Fibroblast of gingiva (primary cell): ENCODE measurements at places on chromosomes 16 and 17.

GRCh38 chr17:17089796-17090641, 47.8 kb downstream of the MPRIP start:
- no peak for DNase-seq

- DNase-seq = no peak
These were observed 62.0 kb downstream of the SPACA3 start for GRCh38 chr17:33053676-33054075.

- DNase-seq = no peak
These were observed 5.1 kb downstream of the ZNF423 start for GRCh38 chr16:49850558-49851467.

DNA sequence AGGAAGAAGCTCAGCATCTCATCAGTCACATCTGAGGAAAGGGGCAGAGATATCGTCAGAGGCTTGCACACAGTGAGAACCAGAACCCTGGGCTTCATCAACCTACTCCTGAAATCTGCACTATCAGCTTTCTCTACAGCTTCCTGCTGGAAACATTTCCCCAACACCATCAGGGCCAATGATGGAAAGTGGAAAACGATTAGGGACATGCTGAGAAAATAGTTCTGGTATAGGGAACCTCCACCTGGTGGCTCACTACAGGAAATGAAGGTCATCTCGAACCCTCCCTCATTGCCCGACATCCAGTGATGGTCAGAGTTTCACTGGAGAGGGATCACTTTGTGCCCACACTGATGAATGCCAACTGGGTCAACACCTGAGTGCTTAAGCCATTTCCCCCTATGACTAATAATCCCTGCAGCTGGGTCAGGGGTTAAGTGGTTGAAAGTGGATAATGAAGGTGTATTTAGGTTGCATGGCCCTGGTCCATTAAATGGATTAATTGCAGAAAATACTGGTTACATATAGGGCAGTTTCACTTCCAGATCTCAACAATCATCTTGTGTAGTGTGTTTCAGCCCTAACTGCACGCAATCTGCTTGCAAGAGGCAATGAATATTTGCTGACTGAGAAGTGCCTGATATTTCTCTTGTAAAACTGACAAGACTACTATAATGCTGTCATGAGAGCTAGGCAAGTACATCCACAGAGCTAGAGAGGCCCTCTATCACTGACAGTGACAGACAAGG, 43.1 kb upstream of the GSG1L start:
- no peak for DNase-seq

GRCh38 chr17:29847118-29847517, 82.9 kb downstream of the SSH2 start:
- DNase-seq = no peak

GRCh38 chr16:16042076-16042475, 92.7 kb downstream of the ABCC1 start:
- DNase-seq = peak; percentile 83

- DNase-seq = peak; percentile 18
These were observed 248.1 kb downstream of the HS3ST3A1 start for GRCh38 chr17:13353590-13353989.

DNA sequence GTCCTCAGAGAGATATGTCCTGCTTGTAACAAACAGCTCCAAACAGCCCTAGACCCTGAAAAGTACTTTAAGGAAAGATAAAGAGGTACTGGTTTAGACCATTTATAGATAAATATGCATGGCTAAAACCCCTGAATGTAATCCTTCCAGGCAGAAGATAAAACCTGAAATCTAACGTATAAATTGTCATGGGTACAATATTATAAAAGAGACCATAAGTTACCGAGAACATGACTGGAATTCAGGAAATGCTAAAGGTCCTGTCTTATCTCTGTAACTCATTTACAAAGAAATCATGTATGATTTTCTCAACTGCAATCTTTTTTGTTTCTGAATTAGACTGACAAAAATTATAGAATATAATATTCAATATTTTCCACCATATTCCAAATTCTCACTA, 9.2 kb upstream of the KANSL1 start:
- no peak for DNase-seq

- DNase-seq = no peak
These were observed 11.9 kb upstream of the PVALEF start for GRCh38 chr17:81153340-81153803.

DNA sequence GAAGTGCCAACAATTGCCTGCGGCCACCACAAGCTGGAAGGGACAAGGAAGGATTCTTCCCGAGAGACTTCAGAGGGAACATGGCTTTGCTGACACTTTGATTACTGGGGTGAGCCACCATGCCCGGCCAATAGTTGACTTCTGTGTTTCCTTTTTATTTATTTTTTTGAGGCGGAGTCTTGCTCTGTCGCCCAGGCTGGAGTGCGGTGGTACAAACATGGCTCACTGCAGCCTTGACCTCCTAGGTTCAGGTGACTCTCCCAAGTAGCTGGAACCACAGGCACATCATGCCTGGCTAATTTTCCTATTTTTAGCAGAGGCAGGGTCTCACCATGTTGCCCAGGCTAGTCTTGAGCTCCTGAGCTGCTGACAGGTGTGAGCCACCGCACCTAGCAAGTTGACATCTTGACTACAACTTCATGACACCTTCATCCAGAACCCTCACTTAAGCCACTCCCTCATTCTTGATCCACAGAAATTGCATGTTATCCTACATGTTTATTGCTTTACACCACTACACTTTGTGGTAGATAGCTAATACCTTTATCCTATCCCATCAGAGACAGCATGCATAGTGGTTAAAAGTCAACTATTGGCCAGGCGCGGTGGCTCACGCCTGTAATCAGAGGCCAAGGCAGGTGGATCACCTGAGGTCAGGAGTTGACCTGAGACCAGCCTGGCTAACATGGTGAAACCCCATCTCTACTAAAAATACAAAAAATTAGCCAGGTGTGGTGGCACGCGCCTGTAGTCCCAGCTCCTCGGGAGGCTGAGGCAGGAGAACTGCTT, 16.1 kb upstream of the GPRC5C start:
- no peak for DNase-seq

- DNase-seq = no peak
These were observed 12.6 kb downstream of the HID1 start for GRCh38 chr17:74959826-74960515.

DNA sequence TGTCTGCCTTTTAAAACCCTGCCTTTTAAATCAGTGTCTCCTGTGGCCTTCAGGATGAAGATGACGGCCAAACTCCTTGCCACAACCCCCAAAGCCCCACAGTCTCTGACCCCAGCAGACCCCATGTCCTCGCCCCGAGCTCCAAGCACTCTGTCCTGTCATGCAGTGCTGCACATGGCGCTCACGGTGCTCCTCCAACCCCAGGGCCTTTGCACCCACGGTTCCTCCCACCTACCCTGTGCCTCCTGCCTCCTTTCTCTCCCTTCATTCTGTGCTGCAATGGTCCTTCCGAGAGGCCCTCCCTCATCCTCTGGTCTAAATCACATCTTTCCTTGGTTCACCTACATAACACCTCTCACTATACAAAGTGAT, 235.3 kb downstream of the KATNIP start:
- DNase-seq = no peak

DNA sequence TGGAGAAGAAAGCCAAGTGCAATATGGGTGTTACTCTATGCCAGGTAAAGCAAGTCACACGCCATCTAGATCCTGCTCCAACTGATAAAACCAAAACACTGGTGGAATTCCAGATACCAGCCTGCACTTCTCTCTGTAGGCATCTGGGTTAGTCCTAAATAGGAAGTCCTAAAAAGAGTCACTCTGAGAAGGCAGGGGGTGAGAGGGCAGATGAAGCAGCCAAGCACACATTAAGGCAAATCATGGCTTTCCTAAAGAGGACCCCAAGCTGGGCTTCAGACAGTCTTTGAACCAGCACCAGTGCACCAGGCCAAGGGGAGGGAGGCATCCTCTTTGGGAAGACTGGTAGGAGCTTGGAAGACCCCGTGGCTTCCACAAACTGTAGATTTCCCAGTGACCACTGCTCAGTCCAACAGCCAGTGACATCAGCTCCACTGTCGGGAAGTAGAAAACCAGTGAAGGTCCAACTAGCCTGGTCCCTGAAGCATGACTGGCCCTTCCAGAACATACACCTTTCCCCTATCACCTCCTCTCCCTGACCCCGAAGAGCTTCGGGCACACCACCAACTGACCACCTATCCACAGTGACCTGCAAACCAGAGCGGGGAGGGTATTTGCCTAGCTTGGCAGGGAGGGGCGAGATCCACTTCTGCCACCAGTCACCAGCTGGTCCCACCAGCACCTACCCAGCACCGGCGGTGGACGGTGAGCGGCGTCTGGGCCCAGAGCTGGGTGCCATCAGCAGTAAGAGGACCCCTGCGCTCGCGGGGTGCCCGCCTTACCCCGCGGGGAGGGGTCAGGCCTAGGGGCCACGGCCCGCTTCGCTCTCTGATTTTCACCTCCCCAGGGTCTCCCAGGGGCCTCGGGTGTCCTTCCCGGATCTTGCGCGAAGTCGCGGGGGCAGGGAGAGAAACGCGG, 1.0 kb downstream of the LITAF start:
- peak; percentile 17 for DNase-seq

DNA sequence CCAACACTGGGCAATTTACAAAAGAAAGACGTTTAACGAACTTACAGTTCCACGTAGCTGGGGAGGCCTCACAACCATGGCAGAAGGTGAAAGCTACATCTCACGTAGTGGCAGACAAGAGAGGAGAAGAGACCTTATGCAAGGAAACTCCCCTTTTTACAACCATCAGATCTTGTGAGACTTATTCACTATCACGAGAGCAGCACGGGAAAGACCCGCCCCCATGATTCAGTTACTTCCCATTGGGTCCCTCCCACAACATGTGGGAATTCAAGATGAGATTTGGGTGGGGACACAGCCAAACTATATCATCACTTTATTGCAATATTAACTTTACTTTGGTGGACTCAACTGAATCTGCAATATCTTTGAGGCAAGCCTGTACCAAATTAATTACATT, 11.9 kb upstream of the ENGASE start:
- DNase-seq = no peak

- DNase-seq = no peak
These were observed 17.3 kb downstream of the COTL1 start for GRCh38 chr16:84600343-84601229.

DNA sequence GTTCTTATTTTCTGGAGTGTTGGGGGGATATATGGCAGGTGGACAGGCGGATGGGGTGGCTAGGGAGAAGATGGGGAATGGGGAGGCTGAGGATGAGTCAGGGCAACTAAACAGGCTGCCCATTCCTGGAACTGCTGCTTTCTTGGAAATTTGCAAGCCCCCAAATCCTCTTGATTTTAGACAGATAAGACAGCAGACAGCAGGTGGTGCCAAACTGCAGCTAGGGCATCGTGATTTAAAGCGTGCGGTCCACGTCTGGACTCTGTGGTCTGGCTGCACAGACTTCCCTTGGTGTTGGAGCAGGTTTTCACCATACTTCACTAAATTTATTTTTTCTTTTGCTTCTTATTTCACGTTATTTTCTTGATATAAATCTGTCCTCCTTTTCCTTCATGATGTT, 10.9 kb upstream of the KRT24 start:
- DNase-seq = no peak

- no peak for DNase-seq
These were observed 30.4 kb upstream of the GFOD2 start for GRCh38 chr16:67749436-67750078.

DNA sequence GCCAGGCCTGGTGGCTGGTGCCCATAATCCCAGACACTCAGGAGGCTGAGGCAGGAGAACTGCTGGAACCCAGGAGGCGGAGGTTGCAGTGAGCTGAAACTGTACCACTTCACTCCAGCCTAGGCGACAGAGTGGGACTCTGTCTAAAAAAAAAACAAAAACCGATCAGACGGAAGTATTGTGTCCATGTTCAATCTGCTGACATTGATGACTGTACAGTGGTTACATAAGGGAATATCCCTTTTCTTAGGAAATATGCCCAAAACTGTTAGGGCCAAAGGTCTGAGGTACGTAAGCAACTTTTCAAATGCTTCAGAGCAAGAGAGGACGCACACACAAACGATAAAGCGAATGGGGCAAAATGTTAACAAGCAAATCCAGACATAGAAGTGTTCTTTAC, 69.8 kb upstream of the DNAH17 start:
- DNase-seq = no peak

DNA sequence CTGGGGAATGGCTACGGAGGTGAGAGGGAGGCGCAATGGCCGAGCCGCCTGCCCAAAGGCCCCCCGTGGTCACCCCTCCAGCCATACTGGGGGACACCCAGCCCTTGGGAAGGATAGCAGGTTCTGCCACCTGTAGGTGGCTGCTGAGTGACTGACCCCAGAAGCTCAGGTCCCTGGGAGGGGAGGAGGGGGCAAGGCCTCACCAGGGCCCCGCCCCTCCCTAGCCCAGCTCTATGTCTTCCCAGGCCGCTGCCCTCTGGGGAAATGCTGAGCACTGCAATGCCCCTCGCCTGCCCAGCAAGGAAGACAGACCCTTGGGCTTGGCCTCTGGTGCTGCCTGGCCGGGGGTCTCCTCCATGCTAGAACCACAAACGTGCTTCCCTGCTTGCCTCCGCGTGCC, 11.4 kb upstream of the CLDN9 start:
- no peak for DNase-seq

DNA sequence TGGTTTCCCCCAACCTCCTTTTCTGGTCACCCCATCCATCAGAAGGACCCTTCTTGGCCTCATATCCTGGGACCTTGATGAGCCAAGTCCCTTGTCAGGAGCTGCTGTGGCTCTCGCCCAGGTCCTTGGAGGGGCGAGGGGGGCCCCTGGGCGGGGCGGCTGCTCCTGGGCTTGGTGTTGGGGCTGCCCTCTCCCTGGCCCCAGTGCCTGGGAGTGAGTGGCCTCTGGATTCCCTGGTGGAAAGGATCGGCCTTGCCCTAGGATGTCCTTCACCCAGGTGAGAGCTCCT, 6.2 kb upstream of the NOTUM start:
- DNase-seq = no peak

GRCh38 chr16:72400257-72401083, 228.5 kb upstream of the PMFBP1 start:
- peak; percentile 65 for DNase-seq

- DNase-seq = peak; percentile 100
These were observed at the start of gene UBB for GRCh38 chr17:16380640-16381495. Gene UBB (plus strand): TSS chr17:16381091. CDS start chr17:16381908, 817 bp downstream.

DNA sequence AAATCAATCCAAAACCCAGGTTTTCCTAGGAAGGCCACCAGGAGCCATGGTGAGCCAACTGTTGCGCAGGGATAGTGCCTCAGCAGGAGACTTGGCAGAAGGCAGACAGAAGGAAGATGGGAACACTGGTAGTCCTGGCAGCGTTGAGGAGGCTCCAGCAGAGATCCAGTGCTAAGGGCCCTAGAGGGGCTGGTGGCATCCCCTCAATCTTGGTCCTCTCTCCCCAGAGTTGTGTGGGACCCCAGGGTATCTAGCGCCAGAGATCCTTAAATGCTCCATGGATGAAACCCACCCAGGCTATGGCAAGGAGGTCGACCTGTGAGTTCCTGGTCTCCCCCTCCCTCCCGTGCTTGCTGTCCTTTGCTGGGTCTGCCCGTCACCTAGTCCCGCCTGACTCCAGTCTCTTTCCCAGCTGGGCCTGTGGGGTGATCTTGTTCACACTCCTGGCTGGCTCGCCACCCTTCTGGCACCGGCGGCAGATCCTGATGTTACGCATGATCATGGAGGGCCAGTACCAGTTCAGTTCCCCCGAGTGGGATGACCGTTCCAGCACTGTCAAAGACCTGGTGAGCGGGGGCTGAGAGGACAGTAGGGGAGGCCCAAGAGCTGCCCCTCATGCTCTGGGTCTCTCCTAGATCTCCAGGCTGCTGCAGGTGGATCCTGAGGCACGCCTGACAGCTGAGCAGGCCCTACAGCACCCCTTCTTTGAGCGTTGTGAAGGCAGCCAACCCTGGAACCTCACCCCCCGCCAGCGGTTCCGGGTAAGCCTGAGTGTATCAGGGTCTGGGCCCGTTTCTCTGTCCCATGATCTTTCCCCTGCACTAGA, 5.7 kb downstream of the CFAP119 start:
- no peak for DNase-seq

GRCh38 chr17:50139950-50140885, 10.3 kb upstream of the SAMD14 start:
- peak; percentile 72 for DNase-seq
